Activated T-cell treated with anti-CD3 and anti-CD28 coated beads for 48 hours (primary cell): ENCODE measurements at places on chromosomes 7 and 10.
A peak's percentile ranks its signal among the peaks of the same experiment; 100 is the strongest.

DNA sequence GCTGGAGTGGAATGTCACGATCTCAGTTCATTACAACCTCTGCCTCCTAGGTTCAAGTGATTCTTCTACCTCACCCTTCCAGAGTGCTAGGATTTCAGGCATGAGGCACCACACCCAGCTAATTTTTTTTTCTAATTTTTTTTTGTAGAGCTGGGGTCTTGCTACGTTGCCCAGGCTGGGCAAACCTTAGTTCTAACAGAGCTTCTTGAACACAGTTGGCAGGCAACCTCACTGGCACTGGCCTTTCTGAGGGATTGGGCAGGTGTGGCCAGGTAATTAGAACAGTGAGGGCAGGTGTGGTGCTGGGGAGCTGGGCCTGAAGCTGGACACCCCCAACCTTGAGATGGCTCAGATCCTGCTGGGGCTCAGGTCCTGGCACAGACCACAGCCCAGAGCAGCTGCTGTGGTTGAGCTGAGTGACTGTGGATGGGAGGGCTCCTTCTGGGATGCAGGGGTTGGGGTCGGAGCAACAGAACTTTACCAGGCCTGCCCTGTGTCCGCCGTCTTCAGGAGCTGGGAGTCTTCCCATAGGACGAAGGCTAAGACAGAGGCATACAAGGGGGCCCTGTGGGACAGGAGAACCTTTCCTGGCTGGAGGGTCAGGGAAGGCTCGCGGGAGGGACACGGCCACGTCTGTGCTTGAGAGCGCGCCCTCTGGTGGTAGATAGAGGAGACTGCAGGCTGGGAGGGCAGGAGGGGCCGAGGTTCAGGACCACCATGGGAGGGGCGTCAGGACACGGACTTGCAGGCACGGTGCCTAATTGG, 48.2 kb downstream of the COL26A1 start:
- DNase-seq = peak; percentile 15

GRCh38 chr7:141928845-141929195, 12.6 kb downstream of the OR9A4 start:
- no peak for DNase-seq

DNA sequence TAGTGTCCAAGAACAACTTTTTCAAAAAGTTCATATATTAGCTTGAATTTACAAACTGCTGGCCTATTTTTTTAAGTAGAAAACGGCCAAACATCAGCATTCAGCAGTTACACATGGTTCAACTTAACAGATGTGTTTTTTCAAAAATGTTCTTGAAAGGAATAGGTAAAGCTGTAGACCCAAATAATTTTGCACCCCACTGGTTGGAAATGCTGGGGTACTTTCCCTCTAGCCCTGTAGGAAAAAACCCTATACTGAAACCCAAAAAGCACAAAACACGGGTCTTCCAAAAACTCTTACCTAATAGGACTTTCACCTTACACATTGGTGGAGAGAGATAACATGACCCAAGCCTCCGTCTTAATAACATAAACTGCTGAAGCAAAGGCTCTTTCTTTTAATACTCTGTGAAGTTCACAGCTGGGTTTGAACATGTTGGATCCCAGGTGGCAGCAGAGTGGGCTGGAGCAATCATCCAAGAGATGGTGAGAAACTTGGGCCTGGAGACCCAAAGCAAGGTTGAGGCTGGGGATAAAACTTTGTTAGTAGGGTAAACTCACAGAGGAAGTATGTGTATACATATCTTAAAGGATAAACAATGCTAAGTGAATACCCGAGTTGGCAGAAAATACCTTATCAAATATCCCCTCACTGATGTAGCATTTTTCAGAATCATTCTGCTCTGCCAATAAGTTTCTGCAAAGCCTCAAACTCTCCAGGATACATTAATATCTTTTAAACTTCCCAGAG, 629 bp upstream of the DNAJC9 start:
- no peak for DNase-seq

DNA sequence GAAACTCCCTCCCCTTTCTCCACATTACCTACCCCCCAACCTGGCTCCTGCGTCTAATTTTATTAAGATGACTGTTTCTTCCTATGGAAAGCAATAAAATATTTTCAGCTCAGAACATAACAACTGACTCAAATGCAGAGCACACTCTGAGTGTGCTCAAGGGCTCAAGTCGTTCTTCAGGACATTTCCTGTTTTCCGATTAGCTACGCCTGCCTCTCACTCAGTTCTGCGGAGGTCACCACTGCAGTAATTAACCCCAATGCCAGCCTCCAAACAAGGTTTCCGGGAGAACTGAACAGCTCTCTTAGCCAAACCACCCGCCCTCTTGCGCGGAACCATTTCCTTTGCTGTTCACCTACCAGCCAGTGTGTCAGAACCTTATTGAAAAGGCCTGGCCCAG, 19.3 kb downstream of the MYOF start:
- peak; percentile 43 for DNase-seq

- DNase-seq = no peak
These were observed 68.4 kb upstream of the ZNF716 start for GRCh38 chr7:57381581-57381980.

DNA sequence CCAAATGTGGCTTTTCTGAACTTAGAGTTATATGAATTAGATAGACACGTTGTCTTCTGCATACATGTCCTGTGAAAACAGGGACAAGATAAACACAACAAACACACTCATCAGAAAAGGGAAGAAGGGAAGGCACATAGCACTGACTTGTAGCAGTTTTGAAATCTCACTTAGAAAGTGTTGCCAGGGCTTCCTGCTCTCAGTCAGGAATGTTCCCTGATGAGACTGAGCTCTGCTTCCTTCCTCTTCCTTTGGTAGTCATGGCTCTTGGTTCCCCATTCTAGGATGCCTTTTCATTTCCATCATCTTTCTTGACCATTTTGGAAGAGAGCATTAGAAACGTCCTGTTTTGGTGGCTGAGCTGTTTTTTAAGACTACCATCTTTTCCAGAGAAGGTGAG, 233.8 kb upstream of the LYZL1 start:
- no peak for DNase-seq

GRCh38 chr10:120749072-120749471, 102.1 kb upstream of the WDR11 start:
- no peak for DNase-seq

GRCh38 chr7:22193450-22193983, 163.4 kb downstream of the RAPGEF5 start:
- no peak for DNase-seq

- DNase-seq = no peak
These were observed 225.1 kb upstream of the GRB10 start for GRCh38 chr7:51007551-51008505.

DNA sequence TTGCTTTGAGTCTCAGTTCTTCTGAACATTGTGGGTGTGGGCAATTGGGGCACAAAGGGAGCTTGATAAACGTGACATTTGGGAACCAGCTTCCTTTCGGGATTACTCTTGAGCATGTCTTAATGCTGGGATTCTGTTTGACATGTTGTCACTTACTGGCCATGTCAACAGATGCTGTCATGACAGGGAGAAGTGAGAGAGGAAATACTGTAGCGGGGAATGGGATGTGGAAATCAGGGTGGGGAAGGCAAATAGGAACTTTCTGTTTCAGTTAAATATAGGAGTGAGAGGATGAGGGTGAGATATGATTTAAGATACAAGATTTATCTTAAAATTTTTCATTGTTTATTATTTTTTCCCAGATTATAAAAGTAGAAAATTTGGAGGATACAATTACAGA, 83.9 kb downstream of the SEC23IP start:
- no peak for DNase-seq

DNA sequence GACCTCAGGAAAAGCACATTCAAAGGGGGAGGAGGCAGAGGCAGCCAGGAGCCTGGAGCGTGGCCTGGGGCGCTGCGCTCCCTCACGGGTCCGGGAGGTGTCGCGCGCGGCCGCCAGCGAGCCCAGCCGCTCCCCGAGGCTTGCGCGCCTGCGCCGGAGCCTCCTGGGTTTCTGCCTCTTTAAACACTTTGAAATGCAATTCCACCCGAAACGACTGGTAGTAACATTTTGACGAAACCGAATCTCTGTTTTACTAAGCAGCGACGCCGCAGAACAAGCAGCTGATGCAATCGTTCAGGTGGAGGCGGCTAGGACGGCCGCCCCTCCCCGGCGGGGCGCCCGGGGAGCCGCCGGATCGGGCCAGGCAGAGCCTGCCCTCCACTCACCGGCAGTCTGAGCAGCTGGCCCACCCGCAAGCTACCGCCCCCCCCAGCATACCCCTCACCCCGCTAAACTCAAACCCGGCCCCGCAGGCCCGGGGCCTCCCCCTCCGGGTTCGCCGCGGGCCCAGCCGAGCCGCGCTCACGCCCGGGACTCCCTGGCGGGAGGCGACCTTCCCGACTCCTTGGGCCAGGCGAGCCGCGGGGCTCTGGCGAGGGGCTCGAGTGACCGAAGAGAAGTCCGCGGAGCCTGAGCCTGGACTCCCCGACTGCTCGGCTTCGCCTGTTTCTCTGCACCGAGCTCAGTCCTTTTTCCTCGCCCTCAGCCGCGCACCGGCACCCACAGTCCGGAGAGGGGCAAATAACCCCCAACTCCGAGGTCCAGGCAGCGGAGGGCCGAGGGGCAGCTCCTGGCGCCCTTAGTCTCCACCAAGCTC, 3.2 kb downstream of the MKX start:
- DNase-seq = peak; percentile 83

GRCh38 chr7:106954840-106955239, 89.7 kb upstream of the PRKAR2B start:
- no peak for DNase-seq

DNA sequence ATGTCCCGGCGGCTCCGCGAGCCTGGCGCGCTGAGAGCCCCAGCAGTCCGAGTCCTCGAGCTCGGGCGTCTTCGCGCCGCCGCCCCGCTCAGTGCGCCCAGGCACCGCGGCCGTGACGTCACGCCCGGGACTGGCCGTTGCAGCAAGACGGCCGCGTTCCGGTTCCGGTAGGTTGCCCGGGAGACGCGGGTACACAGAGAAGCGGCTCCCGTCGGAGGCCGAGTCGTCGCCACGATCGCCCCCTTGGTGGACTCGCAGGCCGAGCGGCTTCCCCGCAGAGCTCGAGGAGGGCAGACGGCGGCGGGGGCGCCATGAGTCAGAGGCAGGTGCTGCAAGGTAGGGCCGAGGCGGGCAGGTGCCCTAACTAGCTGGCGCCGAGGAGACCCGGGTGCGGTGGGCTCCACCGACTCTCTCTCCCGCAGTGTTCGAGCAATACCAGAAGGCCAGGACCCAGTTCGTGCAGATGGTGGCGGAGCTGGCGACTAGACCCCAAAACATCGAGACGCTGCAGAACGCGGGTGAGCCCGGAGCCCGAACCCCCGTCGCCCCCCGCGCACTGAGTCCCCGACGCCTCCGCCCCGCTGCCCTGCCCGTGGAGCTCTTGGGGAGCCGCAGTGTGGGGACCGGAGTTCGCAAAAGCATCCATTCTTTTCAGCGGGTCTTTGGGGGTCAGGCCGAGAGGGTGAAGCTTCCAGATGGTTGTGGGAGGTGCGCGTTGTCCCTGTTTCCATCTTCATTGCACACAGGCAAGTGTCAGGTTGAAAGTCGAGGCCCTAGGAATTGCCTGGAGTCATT, at the start of gene SPAG6:
Gene SPAG6 (plus strand): TSS at position 196 of the 795 bp plus-strand sequence. CDS start 116 bp downstream, at position 312.
- peak; percentile 63 for DNase-seq

GRCh38 chr7:144769352-144769751, 66.5 kb downstream of the TPK1 start:
- no peak for DNase-seq

GRCh38 chr7:129074994-129075393, 20.1 kb upstream of the TNPO3 start:
- no peak for DNase-seq

DNA sequence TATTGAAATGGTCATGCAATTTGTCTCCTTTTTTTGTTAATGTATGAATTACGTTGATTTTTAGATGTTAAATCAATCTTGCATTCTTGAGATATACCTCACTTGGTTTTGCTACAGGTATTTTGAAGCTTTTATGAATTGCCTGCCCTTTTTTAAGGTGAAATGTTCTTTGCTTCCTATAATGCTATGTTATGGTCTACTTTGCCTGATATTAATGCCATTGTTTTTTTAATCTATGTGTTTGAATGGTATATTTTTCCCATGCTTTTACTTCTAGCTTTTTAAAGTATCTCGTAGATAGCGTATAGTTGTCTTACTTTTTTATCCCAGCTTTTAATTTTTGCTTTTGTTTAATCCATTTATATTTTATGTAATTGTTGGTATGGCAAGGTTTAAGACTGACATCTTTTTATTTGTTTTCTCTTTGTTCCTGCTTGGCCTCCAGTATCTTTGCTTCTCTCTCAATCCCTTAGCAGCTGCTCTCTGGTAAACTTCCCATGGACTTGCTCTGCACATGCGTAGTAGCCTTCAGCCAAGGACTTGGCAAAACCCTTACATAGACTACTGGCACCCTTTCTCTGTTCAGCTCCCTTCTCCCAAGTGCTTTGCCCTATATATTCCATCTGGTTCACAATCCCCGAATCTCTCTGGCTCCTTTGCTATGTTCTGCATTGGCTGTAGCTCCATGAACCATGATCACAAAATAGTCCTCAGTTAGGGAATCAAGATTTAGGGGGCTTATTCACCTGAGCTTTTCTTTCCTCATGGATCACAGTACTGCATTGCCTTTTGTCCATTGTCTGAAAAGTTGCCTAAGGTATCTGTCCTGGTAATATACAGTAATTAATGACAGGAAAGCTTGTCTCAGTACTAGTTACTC, 8.4 kb downstream of the TRIM24 start:
- DNase-seq = no peak

DNA sequence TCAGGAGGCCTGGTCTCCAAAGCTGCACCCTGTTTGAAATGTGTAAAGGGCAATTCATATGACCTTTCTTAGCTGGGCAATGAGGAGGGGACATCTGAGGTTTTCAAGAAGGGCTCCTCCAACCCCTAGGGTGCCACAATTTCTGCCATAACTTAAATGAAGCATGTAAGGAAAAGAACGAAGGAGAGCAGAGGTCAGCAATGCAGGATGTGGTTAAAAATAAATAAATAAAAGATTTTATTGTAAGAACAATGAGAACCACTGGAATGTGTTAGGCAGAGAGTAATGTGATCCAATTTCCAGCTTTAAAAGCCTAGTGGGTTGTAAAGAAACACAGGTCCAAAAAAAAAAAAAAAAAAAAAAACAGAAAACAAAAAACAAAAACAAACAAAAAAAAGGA, 673.1 kb downstream of the TNS3 start:
- no peak for DNase-seq

DNA sequence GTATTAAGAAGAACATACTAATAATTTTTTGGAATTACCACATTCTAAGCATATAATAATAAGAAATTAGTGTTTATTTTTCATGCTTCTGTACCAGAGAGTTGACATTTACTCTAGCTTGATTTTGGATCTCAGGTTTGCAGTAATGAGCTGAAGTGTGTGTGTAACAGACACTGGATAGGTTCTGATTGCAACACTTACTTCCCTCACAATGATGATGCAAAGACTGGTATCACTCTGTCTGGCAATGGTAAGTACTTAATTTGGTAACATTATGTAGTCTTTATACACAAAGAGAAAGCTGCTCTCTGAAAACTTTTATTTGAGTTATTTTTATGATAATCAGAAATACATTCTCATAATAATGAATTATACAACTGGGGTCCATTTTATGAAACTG, 54.1 kb downstream of the SRI start:
- no peak for DNase-seq
